ENCODE measurements at places on chromosomes 3 and 15.

GRCh38 chr3:30974071-30974470, 79.6 kb upstream of the GADL1 start:
- DNase-seq, result no peak

GRCh38 chr3:185825639-185826481, 1.0 kb upstream of the IGF2BP2 start:
- DNase-seq, result no peak

DNA sequence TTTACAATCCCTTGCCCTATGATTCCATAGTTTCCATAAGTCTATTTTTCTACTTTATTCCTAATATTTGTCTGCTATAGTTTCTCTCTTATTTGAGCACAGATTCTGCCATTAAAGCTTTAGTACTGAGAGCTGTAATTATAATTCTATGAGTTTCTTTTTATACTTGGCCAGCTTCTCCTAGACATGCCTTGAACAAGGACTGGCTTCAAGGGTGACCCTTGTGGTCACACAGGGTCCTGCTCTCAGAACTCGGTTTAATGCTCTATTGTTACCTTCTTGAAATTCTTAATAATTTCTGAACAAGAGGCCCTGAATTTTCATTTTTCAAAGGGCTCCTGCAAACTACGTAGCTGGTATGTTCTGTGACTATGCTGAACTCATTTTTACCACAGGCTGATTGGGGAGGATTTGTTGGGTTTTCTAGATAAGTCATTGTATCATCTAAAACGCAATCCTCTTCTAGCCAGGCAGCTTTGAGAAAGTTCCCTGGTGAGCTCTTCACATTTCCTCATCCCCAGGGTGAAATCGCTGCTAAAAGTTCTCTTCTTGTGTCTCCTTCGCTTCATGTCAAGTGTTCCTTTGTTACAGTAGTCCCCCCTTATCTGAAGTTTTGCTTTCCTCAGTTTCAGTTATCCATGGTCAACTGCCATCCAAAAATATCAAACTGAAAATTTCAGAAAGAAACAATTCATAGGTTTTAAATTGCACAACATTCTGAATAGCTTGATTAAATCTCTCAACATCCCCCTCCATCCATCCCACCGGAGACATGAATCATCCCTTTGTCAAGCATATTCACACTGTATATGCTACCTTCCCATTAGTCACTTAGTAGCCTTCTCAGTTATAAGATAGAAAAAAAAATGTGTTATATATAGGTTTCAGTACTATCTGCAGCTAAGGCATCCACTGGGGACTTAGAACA, 12.6 kb upstream of the PLCL2 start:
- no peak for DNase-seq

- DNase-seq, result no peak
Observed at GRCh38 chr3:15499536-15499935, 22.0 kb downstream of the COLQ start.

- no peak for DNase-seq
Observed at GRCh38 chr3:104870276-104870675, 496.4 kb upstream of the ALCAM start.

DNA sequence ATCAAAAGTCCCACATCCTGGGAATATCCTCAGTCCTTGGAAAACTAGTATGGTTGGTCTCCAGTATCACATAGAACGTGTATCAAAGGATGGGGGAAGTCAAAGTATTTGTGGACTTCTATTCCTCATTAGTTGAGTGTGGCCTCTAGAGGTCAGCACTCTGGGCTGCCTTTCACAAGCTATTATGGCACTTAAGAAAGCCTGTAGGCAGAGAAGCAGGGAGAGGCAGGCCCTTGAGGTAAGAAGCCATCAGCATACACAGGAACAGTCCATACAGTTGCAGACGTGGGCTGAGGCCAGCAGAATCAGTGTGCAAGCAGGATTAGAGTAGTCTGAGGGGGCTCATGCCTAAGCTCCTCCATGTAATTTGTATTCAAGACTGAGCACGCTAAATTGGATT, 341.7 kb downstream of the CLSTN2 start:
- DNase-seq, result no peak

DNA sequence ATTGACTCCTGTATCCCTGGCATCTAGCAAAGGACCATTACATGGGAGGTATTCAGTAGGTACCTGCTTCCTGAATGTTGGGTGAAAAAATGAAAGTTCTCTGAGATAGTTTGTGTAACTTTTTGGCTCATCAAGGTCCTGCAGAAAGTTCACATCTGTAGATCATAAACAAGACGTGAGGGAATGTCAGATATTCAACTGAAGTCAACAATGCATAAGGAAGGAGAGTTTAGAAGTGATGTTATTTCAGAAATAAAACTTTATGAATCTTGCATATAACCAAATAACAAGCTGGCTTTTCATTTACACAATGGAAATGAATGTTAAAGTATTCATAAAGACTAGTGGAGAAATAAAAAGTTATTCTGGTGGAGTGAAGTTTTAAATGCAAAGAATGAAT, 73.4 kb upstream of the RBMS3 start:
- no peak for DNase-seq

DNA sequence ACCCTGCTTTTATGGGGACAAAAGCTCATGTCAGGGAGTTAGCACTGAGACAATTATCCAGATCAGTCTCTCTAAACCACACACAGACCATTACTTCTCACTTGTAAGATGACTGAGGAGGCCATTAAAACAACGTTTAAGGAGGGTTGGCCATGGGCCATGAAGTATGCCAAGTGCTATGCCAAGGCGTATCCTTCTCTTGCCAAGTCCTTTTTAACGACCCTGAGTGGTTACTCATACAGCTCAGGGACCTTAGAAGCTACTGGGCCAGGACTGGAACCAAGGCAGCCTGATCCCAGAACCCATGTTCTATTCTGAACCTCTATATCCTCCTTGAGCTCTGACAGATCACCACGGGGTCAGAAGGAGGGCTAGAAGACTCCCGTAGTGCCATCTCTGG, 50.0 kb downstream of the NMNAT3 start:
- DNase-seq, result no peak

- no peak for DNase-seq
Observed at GRCh38 chr3:54137311-54137710, 15.0 kb downstream of the CACNA2D3 start.

- no peak for DNase-seq
Observed at GRCh38 chr15:70530503-70530902, 232.9 kb downstream of the UACA start.

- DNase-seq, result no peak
Observed at GRCh38 chr3:183381179-183381578, 47.2 kb downstream of the MCF2L2 start.

- no peak for DNase-seq
Observed at GRCh38 chr3:48226939-48227338, 3.6 kb downstream of the CAMP start.

- no peak for DNase-seq
Observed at GRCh38 chr3:135694142-135694541, 271.4 kb upstream of the PPP2R3A start.

DNA sequence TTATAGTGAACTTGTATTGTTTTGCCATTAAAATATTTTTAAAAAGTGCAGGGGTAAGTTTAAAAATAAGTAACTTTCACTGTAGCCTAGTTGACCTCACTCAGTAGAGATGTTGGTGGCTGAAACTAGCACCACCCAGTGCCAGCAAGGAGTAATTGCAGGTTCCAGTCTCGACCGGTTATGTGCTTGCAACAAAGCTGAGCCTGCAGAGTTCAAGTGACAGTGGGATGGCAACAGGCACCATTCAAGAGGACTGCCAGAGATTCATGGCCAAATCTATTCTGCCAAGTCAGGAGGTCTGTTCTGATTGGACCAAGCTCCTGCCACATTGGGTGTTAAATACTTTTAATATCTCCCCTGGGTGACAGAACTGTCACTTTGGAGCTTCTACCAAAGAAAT, 2.7 kb downstream of the ADAMTS7 start:
- no peak for DNase-seq

- no peak for DNase-seq
Observed at GRCh38 chr3:122530164-122530563, 15.4 kb upstream of the KPNA1 start.

- DNase-seq, result no peak
Observed at GRCh38 chr3:120469440-120469839, 18.6 kb upstream of the FSTL1 start.

DNA sequence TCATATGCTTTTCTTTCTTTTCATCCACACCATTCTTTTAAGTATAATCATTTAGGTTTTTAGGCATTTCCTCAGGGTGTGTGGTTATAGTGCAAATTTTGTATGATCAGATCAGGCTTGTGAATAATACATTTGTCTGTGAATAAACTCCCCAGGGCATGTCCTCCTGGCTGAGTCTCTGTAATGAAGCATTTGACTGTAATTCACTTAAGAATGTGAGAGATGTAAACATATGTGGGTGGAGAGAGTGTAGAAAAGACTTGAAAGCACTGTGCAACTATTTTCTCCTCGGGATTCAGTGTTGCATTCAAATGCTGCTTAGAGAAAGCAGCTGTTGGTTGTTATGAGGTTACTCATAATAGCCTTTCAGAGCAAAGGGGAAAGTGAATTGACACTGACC, 996.5 kb downstream of the TUSC7 start:
- DNase-seq, result no peak

DNA sequence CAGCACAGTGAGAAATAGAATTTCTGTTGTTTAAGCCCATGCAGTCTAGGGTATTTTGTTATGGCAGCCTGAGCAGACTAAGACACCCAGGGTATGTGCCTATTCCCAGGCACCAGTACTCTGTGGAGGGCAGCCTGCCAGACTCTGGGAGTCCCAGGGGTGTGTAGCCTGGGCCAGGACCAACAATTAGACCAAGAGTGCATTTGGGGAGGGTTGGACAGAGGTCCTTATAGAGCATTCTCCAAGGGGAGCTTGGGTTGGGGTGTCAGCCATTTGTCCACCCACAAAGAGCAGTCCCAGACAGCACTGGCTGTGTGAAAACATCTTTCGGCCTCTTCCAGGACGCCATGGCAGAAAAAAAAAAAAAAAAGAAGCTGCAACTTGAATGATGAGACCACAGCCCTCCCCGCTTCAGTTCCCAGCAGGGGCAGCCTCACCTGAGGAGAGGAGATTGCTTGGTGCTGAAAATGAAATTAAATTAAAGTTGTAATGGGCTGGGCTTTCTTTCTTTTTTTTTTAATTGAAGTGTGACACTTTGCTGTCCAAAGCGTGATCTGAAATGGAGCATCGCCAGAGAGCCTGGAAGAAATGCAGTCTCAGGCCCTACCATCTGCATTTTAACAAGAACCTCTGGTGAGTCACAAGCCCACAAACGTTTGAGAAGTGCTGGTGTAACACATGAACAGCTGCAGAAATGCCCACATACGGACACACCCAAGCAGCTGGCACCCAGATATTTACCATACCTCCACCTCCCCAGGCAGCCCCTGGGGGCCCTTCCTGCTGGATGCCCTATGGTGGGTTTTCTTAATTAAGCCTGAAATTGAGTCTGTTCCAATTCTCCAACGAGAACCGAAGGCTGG, 21.3 kb upstream of the CAV3 start:
- no peak for DNase-seq

GRCh38 chr3:39000008-39000450, 51.7 kb downstream of the SCN11A start:
- no peak for DNase-seq

DNA sequence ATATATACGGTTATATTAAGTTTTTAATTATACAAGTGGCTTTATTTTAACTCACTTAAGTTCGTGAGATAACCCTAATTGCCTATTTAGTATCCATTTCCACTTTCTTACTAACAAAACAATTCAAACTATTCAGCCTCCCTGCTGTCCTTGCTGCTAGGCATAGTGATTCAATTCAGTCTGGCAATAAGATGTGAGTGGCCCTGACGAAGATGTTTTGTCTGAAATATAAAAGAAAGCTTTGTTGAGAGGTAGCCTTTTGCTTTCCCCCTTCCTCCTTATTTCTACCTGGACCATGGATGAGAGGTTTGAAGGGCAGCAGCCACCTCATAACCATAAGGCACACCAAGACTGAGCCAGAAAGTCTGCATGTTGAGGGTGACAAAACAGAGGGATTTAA, 89.3 kb upstream of the TRIM42 start:
- DNase-seq, result no peak

- DNase-seq, result no peak
Observed at GRCh38 chr3:196138482-196139254, 56.8 kb upstream of the TFRC start.

DNA sequence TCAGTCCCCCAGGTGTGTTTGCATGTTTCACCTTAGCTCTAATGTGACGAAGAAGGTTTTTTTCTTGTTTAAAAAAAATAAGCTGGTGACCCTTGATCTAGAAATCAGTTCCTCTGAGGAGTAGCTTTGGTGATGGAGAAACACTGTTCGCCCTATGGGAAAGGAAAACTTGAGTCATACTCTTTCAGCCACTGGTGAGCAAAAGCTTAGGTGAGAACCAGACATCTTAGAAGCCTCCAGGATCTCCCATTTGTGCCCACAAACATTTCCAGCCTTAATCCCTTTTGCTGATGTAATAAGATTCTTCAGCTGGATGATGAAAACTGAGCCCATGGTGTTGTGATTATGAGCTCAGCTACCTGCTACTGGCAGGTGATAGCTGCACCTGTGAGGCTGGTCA, 37.8 kb downstream of the SLC27A2 start:
- no peak for DNase-seq

DNA sequence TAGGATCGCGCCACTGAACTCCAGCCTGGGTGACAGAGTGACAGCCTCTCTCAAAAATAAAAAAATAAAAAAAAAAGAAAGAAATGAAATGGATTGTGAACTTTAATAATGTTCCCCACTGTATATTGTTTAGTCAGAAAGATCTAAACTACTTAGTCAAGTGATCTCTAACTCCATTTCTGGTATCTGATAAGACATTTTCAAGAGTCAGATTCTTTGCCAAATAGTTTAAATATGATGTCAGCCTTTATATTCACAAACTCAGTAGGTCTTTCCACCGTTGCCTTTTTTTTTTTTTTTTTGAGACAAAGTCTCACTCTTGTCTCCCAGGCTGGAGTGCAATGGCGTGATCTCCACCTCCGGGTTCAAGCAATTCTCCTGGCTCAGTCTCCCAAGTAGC, 29.0 kb upstream of the OSBPL11 start:
- DNase-seq, result no peak

GRCh38 chr3:170361711-170362110, 4.2 kb downstream of the SKIL start:
- DNase-seq, result no peak

DNA sequence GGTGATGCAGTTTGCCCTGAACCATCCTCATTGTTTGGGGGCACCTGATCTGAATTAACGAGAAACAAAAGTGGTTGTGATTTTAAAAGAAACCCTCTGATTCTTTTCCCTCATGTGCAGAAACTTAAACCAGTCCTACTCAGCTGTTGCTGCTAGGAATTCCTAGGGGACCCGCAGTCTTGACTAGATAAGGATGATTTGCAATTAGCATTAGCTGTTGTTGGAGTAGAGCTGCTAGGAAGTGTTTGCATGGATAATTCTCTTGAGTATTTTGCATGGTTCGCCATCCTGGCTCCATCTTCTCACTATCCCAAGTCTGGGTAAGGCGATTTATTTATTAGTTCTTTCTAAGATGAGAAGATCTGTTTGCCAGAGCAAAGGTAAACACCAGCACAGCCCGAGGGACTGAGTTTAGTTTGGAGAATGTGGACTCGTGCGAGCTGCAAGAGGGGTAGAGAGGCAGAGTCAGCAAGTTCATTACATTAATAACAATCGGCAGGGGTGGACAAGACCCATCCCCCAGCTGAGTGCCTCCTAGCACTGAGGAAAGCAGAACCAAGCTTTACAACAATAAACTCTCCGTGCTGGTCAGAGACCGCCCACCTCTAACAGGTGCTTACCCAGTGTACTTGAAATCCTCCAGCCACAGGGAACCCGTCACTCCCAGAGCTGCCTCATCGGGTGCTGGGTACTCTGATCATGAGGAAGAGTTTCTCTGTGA, 4.1 kb downstream of the FGD5 start:
- DNase-seq, result no peak

GRCh38 chr3:88033079-88033478, 25.7 kb downstream of the CGGBP1 start:
- no peak for DNase-seq

- no peak for DNase-seq
Observed at GRCh38 chr3:49673121-49673714, 933 bp upstream of the APEH start.
